ENCODE measurements at places on chromosomes 2 and 18.

DNA sequence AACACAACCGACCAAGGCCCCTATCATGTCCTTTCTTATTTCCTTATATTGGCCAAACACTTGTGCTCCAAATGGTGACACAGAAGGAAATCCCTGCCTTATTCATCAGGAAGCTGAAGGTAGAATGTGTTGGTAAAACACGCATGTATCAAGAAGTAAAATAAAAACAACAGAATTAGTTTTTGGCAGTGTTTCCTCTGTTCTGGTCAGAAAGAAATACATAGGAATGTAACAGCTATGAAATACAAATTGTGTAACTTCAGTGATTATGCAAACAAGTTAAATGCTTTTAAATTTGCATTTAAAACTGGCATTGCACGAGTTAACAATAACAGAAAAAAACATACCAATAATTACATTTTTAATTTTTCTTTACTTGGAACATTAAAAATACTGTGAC lies 19.3 kb downstream of the ST6GAL2 start:
- no peak for DNase-seq

- DNase-seq = no peak
Measured at GRCh38 chr2:177075254-177075653, 137.3 kb upstream of the HNRNPA3 start.

- DNase-seq = peak; percentile 73
Measured at GRCh38 chr2:131154071-131154531, 49.0 kb downstream of the PLEKHB2 start.

- no peak for DNase-seq
Measured at GRCh38 chr2:88160517-88160916, 9.6 kb upstream of the THNSL2 start.

DNA sequence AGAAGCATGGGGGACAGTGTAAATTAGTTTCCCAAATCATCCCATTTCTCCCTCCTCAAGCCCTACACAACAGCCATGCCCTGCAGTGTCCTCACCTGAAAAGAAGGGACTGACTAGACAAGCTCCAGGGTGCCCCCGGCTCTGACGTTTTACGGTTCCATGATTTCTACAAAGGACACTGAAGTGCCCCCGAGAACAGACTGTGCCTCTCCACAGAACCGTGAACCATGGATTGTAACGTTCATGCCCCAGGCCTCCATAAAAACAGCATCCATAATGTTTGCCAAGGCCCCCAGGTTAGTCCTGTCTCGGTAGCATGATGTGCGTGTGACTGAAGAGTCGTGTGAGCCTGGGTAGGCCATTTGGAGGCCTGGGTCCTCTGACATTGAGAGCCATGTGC lies 7.0 kb upstream of the ACOXL start:
- DNase-seq = no peak

GRCh38 chr2:110107092-110108079 lies 8.2 kb downstream of the MALL start:
- no peak for DNase-seq

DNA sequence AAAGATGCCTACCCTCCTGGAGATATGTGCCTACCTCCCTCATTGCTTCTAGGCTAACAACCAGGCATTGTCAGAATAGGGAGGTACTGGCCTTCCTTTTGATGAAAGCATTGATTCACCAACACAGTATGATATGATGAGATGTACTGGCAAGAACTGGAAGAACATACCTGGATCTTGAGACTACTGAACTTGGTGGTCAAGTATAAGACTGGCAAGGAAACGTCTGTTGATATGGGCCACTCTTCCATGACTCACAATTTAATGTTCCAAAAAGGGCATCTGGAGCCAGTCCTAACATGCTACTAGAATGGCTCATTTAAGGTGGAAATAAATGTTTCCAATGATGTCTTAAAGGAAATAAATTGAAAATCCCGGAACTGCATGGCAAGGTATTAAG lies 18.1 kb downstream of the DTNB start:
- no peak for DNase-seq

All from T-helper 2 cell (primary cell).